ENCODE measurements at places on chromosomes 3 and 15.

DNA sequence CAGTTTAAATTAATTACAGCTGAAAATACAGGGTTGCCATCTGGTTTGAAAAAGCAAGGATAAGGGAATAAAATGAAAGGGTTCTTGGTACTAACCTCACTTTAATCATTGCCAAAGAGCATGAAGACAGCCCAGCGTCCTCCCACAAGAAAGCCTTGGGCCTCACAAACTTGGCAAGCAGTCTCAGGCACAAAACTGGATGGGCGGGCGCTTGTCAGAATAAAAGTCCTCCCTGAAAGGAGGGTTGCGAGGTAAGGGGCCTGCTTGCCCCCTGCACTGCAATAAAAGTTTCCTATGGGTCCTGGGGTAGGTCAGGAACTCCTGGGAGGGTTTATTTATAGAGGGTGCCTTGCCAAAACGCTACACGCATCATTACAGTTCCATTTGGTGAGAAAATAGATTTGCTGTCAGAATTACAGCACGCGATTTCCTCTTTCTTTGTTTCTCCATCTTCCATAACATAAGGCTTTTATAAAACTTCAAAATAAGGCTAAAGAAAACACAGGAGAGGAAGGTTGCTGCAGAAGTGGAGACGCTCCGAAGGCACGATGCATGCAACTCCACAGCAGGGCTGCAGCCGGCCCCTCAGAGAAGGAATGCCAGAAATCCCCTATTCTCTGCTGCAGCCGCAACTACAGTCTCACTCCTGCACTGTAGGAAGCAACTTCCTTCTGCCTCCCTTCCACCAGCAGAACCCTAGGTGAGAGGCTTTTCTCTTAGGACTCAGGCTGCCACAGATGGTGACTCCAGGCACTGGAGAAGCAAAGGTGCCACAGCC is 61.3 kb downstream of the VGLL4 start:
- DNase-seq = no peak

- DNase-seq = no peak
Measured at GRCh38 chr3:182912474-182912873, 67.9 kb downstream of the DCUN1D1 start.

- no peak for DNase-seq
Measured at GRCh38 chr3:170692720-170693119, 106.8 kb upstream of the SLC7A14 start.

DNA sequence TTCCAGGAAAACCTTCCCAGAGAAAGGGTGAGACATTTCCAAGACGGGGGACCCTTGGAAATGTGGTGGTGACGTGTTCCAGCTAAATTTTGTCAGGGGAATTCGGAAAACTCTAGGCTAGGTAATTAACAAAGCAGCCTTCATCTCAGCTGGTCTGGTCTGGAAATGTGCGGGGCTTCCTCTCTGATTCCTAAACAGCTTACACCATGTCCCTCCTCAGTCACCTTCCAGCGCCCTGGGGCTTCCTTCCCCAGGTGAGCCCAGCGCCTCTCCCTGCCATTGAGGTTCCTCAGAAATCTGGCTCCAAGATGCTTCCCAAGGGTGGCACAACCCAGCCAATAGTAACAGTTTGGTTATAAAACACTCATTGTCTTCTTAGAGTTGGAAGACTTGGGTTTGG is 571 bp downstream of the ACAD9 start:
- DNase-seq = peak; percentile 38

GRCh38 chr3:194105292-194105691 is 30.7 kb upstream of the HES1 start:
- no peak for DNase-seq

DNA sequence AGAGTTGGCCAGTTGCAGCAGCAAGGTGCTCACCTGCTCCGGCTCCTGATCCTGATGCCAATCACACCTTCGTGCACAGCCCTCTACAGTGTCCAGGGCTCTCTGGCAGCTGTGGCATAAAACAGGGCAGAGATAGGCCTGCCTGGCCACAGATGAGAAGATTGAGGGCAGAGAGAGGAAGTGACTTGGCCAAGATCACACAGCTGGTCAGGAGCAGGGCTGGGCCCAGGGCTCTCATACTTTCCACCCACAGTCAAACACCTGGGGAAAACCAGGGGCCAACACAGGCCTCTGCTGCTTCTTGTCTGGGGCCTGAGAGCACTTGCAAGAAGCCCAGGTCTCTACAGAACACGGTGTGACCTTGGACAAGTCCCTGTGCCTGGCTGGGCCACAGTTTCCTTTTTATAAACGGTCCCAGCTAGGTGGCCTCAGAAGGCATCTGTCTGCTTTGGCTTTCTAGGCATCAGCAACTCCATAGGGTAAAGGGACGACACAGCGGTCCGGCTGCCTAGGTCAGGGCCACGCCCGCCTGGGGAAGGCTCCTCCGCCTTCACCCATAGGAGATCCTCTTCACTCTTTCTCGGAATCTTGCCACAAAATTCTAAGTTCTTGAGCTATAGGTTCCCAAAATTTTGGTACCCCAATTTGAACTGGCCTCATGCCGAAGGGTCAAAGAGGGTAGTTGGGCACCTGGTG is 3.1 kb downstream of the ATP2B2 start:
- no peak for DNase-seq

- DNase-seq = no peak
Measured at GRCh38 chr15:99507016-99507503, 58.7 kb upstream of the MEF2A start.

DNA sequence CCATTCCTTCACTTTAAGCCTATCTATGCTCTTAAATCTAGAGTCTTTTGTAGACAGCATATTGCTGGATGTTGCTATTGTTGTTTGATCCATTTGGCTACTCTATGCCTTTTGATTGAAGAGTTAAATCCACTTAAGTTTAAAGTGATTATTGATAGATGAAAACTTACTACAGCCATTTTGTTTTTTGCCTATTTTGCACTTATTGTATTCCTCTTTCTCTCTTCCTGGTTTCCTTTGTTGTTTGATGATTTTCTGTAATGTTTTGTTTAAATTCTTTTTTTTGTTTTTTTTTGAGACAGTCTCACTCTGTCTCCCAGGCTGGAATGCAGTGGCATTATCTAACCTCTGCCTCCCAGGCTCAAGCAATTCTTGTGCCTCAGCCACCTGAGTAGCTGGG is 19.8 kb downstream of the IQCF6 start:
- DNase-seq = no peak

DNA sequence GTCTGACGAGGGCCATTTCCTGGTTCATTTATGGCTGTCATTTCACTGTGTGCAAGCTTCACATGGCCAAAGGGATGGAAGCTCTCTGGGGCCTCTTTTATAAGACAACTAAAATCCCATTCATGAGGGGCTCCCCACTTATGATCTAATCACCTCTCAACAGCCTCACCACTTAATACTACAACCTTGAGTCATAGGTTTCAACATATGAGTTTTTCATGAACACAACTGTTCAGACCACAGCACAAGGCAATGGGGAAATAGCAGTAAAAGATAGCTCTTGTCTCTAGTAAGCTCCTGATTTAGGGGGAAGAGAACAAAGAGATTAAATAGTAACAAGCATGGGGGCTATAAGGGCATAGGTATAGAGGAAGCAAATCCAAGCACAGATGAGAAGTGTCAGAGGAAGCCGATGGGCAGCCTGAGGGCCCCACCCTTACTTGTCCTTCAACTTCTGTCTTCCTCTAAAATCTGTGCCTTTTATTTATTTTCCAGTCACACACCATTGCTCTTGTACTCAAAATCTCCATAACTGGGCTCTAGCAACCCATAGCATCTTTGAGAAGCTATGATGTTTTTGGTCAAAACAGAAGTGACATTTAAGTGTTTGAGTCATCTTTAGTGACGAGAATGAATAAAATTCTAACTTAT is 329.1 kb downstream of the UNC13C start:
- DNase-seq = no peak

- DNase-seq = no peak
Measured at GRCh38 chr3:13876451-13877100, 3.3 kb downstream of the WNT7A start.

DNA sequence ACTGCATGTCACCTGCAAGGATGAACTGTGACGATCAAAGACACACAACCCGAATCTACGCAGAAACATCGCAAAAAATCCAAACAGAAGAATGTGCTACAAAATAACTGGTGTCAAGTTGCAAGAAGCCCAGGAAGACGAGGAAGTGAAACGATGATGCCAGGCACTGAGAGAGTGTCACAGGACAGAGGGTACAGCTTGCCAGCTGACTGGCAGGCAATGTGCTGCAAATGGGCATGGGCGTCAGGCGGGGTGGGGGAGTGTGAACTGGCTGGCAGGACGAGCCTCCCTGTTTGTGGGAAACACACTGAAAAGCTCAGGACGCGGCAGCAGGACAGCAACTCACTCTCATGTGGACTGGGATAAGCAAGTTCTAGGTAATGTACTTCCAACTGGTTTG is 28.9 kb upstream of the OCA2 start:
- DNase-seq = no peak

DNA sequence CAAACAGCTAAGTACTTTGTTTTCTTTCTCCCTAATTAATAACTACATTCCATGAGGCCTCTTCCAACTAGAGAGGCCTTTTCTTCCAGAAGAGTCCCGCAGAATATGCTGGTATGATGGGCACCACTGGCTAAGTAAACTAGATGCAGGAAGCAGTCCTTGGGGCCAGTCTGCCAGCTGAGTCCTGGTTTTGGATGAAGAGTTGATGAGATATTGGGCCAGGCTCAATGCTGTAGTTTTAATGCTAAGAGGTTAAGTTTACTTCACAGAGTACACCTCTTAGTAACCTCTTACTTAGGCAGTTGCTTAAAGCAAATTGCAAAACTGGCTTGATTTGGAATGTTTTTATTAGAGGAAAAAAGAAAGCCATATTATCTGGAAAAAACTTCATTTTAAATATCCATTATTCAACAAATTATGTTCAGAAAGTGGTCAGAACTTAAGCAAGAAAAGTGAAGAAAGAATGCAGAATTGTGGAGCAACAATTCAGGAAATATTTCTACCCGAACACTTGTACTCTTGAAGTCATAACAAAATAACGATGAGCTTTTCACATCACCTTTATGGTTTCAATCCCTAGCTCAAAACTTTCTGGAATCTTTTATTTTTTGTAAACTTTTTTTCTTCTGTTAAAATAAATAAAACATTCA is 178.4 kb upstream of the CDIN1 start:
- DNase-seq = no peak

- DNase-seq = no peak
Measured at GRCh38 chr15:98519767-98520550, 128.4 kb upstream of the IGF1R start.

- no peak for DNase-seq
Measured at GRCh38 chr3:65851827-65852226, 186.9 kb downstream of the MAGI1 start.

DNA sequence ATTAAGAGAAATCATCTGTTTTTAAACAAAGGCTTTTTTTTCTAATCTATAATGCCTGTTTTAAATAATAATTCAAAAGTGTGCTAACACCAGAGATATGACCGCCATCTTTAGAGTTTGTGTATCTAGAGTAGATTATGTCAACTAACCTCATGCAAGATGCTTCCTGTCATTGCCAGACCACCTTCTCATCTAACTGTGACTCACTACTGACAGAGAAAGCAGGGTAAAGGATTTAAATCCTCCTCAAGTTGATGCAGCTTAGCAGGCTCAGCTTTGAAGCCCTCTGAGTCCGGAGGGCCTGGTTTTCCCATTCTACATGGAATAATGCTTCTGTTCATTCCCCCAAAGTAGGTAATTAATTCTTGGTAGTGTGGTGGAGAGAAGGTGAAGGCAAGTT is 108.5 kb downstream of the ECT2 start:
- no peak for DNase-seq

DNA sequence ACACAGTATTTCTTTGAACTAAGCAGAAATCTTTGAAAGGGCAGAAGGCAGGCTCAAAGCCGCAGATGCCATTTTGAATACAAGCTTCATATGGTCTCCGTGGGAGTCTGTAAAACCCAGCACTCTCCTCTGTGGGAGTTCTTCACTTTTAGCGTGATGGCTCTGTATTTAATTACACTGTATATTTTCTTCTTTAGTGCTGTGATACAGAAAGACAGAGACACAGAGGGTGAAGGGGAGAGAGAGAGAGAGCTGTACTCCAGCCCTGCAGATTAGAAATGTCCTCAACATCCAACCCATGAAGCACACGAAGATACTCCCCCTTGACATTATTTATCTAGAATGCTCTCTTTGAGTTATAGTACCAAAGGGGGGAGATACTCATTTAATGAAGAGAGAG is 752.6 kb upstream of the NR2F2 start:
- no peak for DNase-seq

DNA sequence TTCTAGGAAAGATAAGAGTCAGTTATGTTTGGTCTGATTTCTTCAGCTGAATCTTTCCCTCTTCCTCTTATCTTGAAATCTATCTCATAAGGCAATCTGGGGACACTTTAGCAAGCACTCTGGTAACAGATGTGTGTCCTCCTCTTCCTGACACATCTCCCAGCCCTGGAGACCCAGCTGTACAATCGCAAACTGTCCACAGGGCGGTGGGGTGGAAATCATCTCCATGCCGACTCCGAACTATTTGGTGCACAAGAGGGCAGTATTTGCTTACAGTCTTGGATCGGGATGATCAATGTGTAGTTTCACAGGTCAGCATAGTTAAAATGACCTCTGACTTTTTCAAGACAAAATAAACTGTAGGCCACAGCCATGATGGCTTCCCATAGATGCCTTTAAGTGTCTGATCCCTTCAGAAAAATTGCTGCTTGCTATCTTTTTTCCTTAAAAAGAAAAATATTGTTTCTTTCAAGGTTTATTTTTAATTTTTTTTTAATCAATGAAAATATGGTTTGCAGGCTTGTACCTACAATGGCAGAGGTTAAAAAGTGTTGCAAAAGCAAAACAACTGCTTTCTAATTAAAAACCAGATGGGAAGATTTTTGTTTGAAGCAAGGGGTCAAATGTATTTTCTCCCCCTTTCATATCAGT is 17.7 kb downstream of the EEFSEC start:
- DNase-seq = peak; percentile 75

- DNase-seq = no peak
Measured at GRCh38 chr15:69557707-69558409, 105.2 kb downstream of the RPLP1 start.

GRCh38 chr3:135916310-135916709 is 49.2 kb upstream of the PPP2R3A start:
- no peak for DNase-seq

DNA sequence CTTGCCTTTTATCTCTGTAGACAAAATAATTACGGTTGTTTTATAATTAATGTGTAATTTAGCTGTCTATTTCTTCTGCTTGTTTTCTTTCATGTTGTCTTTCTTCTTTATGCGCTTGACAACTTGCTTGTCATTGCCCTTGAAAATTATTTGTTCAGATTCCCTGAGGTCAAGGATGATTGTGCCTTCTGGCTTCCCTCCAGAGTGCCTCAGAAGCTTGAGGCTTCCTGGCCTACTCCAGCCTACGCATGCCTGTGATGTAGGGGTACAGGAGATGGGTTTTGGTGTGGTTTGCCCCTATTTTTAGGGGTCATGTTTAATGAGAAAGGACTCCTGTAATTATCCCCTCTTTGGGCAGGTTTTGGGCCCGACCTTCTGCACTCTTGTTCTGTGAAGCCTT is 231.5 kb downstream of the SV2B start:
- no peak for DNase-seq

DNA sequence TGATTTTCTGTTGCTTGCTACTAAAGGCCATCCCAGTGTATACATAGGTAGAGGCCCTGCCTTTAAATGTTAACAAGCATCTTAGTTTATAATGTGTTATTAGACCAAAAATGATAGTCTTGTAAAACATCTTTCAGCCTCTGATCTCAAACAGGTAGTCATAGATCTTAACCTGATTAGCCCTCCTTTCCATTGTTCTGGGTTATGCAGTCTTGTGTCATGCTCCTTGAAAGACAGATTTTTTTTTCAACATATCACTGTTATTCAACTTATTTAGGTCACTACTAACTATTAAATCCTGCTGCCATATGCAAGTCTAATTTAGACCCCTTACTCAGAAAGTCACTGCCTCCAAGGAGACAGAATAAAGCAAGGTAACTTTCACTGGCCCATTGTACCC is 19.1 kb upstream of the CLDN16 start:
- no peak for DNase-seq

Measured in DMS53 (cell line).